Activated CD4-positive, alpha-beta memory T cell treated with anti-CD3 and anti-CD28 coated beads, Interleukin-2, amount 10 ng/mL, durations not matched to agents 7 days and 5 days (primary cell): ENCODE measurements at places on chromosomes 4 and X.
A peak's percentile ranks its signal among the peaks of the same experiment; 100 is the strongest.

DNA sequence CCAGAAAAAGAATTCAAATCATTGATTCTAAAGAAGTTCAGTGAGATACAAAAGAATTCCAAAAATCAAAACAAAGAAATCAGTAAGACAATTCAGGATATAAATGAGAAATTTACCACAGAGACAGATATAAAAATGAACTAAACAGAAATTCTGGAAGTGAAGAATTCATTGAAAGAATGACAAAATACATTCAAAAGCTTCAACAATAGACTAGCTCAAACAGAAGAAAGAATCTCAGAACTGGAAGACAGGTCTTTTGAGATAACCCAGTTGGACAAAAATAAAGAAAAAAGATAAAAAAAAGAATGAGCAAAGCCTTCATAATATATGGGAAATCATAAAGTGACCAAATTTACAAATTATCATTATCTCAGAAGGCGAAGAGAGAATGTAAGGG lies 41.7 kb downstream of the CD99L2 start:
- no peak for DNase-seq

GRCh38 chrX:19214311-19214710 lies 92.0 kb upstream of the ADGRG2 start:
- no peak for DNase-seq

- no peak for DNase-seq
Measured at GRCh38 chr4:66501997-66502396, 831.7 kb upstream of the EPHA5 start.

DNA sequence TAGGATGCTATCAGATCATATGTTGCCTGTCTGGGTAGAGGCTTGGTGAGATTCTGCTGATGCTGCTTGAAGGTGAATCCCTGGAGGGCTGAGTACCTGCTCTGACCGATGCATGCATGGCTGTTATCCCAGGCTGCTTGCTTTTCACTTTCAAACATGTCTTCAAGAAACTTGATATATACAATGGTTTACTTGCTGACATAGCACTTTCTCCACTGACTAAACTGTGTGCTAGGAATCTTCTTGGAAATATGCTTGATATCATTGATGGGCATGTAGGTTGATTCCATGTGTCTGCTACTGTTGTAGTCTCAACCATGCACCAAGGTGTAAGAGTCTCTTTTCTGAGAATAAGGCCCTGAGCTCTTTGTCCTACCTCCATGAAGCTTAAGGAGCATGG lies 79.6 kb upstream of the WDR1 start:
- DNase-seq = no peak

- no peak for DNase-seq
Measured at GRCh38 chr4:73053076-73053475, 16.4 kb downstream of the COX18 start.

DNA sequence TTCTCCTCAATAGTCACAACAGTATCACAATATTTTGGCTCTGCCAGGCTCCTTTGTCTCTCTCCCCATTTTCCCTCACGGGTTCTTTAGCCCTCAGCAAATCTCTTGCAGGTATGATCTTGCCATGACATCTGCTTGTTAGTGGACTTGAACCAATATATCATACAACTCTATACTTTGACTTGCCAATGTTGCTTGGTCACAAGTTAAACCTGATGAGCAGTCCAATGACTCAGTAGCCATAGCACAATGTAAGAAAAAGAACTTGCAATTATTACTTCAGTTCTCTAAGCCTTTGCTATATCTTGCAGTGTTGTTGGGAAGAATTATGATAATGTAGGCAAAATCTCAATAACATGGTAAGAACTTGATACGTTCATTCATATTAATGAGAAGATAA lies 174.6 kb upstream of the NRK start:
- DNase-seq = no peak

- DNase-seq = no peak
Measured at GRCh38 chr4:6681191-6681590, 12.5 kb upstream of the S100P start.

GRCh38 chrX:104343428-104344129 lies 88.8 kb upstream of the ESX1 start:
- peak; percentile 36 for DNase-seq

DNA sequence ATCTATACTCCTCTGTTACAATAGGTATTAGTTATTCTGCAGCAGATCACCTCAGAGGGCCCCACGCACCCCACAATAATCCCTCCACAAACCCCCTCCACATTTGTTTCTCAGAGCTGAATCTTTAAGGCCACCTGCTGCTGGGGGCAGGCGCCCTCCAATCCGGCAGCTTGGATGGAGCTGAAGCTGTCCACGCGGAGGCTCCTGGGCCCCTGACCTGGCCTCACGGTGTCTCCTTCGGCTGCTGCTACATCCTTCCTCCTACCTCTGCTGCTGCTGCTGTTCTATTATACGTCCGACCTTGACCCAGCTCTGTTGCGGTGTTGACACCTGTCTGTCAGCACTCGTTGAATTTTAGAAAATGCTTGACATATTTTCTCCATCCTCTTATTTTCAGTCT lies 430.2 kb upstream of the ZFP42 start:
- DNase-seq = no peak

DNA sequence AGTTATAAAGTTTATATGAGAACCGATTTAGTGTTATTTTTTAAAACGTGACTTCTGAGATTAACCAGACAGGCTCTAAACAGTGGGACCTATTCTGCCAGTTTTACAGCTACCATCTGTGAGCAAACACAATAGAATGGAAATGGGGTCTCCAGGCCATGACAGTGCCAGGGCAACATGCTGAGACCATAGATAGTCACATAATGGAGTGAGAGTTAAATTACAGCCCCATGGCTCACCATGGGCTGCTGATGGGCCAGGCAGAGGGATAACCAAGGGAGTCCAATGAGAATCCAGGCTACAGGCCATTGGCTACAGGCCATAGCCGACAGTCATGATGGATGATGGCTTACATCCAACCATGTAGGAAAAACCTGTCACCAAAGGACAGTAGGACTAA lies 183.5 kb upstream of the NDP start:
- no peak for DNase-seq

GRCh38 chr4:7742807-7743280 lies 196.8 kb downstream of the AFAP1 start:
- no peak for DNase-seq
